NCI-H1105 treated with DMSO at 0.1 percent for 48 hours (cell line): ENCODE measurements at places on chromosomes 7 and 10.

DNA sequence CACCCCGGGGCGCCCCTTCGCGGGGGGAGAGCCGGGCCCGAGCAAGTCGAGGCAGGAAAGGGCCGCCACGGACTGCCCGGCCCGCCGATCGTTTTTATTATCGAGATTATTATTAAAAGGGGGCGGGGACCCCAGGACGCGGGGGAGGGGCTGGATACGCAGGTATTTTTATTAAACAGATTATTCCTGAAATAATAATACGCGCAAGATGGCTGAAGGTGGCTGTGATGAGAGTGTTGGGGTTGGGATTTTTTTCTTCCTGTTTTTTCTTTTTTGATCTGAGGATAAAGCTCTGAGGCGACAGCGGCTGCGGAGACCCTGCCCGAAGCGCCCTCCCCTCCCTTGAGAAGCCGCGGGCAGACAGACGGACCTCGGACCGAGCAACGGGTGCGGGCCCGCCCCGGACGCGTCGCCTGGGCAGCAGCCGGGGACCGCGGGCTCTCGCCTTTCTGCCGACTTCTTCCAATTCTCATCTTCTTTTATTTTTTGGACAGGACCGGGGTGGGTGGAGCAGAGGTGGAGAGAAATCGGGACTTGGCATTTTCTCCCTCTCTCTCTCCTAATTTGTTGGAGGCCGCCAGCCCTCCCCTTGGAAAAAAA lies 1.4 kb upstream of the TRIM8 start:
- DNase-seq = peak; percentile 52

DNA sequence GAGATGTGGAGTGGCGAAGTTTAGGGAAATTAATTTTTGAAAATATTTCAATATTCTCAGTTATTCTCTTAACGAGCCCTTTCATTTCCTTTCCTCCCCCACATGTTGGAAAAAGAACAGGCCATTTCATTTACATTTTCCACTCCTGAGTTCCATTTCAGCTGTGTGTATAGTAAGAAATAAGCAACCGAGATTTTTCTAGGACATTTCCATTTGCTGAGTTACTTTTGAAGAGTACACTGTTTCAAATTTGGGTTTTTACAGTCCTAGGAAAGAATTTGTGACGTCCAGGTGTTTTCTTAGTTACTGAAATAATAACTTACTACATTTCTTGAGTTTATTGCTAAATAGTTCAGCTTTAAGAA lies 1.2 kb downstream of the SEPTIN7 start:
- DNase-seq = no peak

GRCh38 chr10:120995768-120996167 lies 144.6 kb downstream of the WDR11 start:
- DNase-seq = no peak

DNA sequence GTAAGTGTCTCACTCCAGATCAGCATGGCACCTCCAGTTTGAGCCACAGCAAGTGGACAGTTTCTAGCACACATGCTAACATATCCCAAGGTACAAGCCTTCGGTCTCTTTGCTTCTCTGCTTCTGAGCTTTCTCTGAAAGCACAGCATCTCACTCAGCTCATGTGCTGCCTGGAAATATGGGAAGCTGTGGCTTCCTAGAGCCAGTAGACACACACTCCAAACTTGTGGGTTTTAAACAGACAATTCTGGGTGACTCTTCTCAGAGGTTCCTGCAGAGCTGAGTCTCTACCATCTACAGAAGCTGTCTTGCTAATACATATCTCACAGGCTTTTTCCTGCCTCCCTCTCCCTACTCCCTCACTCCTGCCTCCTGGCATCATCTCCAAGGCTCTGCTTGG lies 23.9 kb upstream of the TMEM273 start:
- no peak for DNase-seq

DNA sequence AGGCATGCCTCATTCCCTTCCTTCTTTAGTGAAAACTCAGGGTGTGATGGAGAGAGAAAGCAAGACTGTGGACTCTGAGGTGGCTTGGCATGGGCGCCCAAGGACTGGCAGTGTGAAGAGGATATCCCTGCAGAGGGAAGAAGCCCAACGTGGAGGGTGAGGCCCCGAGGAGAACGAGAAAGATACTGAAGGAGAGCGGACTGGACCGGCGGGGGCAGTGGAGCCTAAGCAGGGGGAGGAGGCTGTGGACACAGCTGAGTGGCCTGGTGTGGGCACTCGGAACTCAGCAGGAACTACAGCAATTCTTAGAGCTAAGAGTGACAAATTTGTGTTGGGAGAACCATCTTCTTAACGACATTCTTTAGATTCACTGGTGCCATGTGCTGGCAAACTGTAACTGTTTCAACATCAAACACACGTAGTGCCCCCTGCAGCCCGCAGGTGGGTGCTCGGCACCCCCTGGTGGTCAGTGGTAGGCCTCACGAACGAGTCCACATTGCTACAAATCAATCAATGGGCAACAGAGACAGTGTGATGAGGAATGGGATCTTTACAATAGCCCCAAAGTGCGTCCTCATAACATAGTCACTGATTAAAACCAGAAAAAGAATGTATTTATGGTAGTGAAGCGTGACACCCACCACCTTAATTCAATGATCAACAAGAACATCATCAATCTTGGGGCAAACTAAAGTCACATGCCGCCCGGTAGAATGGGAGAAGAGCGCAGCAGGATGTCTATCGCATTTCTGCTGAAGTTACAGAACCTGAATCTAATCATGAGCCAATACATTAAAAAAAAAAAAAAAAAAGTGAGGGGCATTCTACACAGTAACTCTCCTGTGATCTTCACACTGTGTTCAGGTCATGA lies 2.0 kb upstream of the SFTPA1 start:
- peak; percentile 1 for DNase-seq
